ENCODE measurements at places on chromosomes 11 and 22.

DNA sequence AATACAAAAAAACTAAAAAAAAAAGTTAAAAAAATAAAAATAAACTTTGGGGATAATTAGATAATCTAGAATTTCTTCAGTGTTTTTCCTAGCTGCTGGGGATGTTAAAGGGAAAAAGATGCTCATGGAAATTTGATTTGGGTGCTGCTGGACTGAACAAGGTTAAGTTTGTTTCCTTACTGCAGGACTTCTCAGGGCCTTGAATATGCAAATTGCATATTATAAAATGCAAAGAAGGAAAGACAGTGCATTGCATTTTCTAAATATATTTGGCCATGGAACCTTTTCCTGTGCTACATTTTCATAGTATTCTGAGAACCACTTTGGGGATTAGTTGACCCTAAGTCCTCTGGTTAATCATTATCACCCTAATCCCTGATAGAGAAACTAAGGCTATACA, 79.6 kb downstream of the ABTB2 start:
- DNase-seq, result no peak

DNA sequence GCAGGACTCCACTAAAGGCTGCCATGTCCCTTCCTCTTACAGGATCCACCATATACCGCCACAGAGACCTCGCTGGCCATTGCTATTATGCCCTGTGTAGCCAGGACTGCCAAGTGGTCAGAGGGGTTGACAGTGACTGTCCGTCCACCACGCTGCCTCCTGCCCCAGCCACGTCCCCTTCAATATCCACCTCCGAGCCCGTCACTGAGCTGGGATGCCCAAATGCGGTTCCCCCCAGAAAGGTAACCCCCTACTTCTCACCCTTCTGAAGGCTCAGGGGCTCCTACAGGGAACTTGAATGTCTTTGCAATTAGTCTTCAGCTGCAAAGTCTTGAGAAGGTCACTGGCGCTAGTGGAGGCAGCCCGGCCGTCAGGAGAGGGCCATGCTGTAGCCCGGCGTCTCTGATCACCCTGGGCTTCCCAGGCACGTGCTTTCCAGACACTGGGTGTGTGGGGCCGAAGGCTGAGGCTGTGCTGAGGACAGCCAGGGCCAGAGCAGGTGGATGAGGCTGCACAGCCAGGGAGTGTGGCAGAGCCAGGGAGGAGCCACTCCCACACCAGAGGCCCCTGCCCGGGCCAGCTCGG, 30.0 kb upstream of the MUC5B start:
- DNase-seq, result no peak

GRCh38 chr22:45639747-45640102, 31.9 kb upstream of the ATXN10 start:
- no peak for DNase-seq

DNA sequence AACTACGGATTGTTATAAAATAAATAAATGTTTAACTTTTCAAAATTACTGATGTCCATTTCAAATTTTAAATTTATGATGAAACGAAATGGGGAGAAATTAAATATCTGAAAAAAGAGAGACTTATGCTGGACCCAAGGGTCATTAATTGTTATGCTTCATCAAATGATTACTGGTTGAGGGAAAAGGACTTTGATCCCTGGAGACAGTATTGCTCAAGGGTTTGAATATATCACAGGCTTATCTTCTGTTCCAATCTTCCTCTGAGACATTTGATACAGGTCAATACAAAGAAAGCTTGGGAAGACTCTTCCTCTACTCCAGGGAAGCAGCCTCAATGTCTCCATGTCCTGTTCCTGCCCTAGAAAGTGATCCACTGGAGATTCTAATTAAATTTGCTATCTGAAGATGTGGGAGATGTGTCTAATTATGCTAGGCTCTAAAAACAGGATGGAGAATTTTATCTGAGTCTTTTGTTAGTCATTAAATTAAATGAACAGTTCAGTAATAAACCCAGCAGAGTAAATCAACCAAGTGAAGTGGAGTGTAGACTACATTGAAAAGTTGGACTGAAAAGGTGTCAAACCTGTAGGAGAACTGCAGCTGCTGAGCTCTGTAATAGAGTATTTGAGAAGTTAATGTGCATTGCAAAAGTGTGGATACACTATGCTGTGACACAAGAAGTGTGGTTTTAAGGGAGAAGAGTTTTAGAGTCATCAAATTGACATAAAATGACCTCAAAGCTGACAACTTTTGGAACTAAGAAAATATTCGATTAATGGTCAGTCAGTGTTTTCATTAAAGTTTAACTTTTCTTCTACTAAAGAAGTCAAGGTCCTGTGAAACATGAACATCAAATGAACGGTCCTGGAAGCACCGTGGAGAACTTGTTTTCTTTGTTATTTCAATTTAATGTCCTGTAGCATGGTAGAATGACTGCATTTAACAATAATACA, 623.7 kb upstream of the CCDC90B start:
- no peak for DNase-seq

DNA sequence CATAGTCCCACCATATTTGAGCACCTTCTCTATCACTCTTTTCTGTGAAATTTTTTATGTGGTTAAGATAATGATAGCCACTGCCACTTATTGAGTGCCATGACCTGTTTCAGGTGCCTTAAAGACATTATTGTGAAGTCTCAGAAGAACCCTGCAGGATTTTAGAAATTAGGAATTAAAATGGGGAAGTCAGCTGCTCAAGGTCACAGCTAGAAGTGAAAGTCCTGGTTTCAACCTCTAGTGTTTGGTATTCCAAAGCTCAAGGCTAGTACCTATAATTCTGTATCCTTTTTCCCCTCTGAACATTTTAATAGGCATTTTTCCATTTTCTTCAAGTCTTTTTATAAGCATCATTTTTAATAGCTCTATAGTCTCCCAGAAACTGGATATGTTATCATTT, 9.0 kb upstream of the RRM1 start:
- no peak for DNase-seq

DNA sequence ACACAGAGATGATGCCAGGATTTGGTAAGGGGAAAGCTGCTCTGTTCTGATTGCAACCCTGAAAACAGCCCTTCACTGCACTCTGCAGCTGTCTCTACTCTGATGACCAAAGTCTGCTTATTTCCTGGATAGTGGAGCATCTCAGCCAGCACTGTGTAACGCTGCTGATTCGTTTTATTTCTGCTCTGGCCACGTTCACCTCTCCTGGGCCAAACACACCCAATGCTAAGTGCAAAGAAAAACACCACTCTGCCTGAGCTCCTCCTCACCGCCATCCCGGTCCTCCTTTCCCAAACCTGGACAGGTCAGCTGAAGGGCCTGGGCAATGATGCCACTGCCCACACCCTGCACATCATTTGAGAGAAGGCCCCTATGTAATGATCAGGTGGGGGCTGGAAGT, 529.3 kb upstream of the B3GAT1 start:
- no peak for DNase-seq

- no peak for DNase-seq
Observed at GRCh38 chr11:116696381-116696941, 76.3 kb downstream of the BUD13 start.

DNA sequence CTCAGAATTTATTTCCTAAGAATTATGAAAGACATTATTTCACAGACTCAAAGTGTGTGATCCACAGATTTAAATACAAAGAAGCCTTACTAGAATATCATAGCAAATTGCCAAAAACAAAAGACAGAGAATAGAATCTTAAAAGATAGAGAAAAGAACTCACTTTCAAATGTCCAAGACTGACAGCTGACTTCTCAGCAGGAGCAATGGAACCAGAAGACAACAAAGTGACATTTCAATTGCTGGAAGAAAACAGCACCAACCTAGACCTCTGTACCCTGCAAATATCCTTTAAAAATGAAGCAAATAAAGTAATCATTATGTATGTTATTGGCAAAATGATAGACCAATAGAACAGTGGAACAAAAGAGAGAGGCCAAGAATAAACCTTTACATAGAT, 109.2 kb downstream of the TTC17 start:
- no peak for DNase-seq

GRCh38 chr11:44139565-44140330, 44.3 kb downstream of the EXT2 start:
- no peak for DNase-seq

GRCh38 chr11:76238551-76238950, 32.2 kb upstream of the WNT11 start:
- no peak for DNase-seq

DNA sequence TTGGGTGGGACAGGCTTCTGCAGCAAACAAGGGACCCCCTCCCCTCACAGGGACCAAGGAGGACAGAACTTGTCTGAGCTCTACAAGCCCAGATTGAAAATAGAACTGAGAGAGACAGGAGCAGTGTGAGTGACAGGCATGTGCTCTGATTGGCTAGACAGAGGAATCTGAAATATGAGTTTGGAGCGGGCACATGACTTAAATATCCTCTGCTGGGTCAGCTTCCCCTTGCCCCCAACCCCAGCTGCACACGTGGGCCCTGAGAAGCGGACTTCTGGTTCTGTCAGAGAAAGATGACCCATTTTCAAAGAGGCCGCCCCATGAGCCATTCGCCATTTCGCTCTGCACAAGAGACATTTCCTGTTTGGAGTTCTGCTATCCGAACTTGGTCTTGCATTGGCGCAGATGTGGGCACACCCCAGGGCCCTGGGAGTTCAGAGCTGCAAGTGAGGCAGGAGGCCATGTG, 5.3 kb downstream of the TUBA8 start:
- no peak for DNase-seq

DNA sequence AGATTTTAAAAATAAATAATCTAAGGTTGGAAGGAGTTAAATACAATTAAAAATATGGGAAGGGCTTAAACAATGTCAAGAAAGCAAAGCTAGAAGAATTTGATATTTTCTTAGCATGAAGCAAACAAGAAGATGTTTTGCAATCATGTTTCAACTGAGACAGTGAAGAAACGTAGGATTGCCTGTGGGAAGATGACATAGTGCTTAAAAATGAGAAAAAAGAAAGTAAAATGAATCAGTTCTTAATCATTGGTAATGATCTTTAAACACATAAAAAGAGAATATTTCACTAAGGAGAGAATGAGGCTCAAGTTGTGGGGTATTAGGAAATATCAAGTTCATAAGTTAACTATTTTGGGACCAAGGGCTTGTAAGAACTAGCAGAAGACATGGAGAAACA, 855.0 kb downstream of the METTL15 start:
- DNase-seq, result no peak

DNA sequence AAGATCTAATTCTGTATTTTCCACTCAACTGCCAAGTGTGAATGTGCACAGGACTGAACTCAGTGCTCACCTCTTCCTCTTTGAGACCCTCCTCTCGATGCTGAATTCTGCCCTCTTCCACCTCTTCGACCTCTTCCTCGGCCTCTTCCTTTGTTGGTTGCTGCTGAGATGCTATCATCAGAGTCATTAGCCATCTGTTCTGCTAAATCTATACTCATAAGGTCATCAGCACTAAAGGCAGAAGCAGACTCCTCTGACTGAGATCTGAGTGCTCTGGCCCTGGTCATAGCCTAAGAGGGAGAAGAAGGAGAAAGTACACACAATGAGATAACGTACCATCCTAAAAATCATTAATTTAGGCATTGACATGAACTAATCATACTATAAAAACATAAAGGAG, 45.9 kb upstream of the GPR83 start:
- DNase-seq, result no peak

GRCh38 chr11:13949876-13950275, 12.6 kb upstream of the SPON1 start:
- no peak for DNase-seq

- DNase-seq, result no peak
Observed at GRCh38 chr11:84564867-84565184, 1062.3 kb downstream of the DLG2 start.

DNA sequence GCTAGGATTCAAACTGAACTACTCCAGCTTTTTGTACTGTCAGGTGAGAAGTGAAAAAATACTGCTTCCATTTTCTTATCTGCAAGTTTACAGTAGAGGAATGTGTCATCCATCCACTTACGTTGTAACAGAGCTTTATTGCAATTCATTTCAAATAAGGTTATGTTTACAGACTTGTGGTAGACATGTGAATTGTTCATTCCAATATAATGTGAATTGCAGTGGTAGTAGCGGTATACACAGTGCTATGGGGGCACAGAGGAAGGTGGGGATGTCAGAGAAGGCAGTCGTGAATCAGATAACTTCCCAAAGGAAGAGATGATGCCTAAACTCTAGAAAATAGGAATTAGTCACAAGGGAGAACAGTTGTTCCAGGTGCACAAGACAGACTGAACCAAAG, 42.5 kb downstream of the CEP57 start:
- DNase-seq, result no peak

GRCh38 chr11:125368757-125369156, 127.3 kb downstream of the FEZ1 start:
- DNase-seq, result no peak

GRCh38 chr22:27065279-27065678, 407.9 kb downstream of the MIAT start:
- DNase-seq, result no peak

DNA sequence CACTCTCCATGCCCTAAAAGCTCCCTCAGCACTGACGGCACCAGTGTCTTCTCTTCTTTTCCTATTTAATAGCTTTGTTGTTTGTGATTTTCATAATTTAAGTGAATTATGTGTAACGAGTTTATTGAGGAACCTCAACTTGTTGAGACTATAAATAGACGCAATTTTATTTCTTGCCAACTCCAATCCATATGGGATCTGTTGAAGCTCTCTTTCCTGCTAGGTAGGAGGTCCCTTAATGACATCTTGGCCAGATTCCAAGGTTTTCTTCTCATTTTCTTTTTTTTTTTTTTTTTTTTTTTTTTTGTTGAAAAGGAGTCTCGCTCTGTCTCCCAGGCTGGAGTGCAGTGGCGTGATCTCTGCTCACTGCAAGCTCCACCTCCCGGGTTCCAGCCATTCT, 14.2 kb downstream of the RTL6 start:
- DNase-seq, result no peak

DNA sequence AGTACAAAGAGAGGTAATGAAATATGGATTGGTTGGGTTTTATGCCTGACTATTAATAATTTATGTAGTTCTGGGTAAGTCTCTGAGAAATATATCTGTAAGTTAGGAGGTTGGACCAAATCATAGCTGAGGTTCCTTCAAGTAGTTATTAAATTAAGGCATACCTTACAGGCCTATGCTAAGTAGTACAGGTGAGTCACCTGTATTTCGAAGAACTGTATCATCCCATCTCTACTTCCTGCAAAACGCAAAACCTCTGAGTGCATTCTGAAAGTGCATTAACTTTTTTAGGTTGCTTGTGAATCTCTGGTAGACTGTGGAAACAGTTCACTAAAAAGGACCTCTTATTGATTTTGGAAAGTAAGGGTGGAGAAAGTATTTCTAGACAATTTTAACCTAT, 37.1 kb downstream of the APOL5 start:
- no peak for DNase-seq
